ENCODE measurements at places on chromosomes 7 and 10. TPM values are rescaled to one million over a fixed set of nuclear protein-coding genes. Genes with fewer than 3 reads are reported as not detected.

Gene PTPRZ1
- polyA plus RNA-seq, result 5.5 TPM

Gene RAPGEF5
- 42.1 TPM for polyA plus RNA-seq

Gene KCP
- 12.1 TPM for polyA plus RNA-seq

Gene SAP25
- 0.82 TPM for polyA plus RNA-seq

Gene AOAH
- 2.9 TPM for polyA plus RNA-seq

Gene HOXA13
- 0.06 TPM for polyA plus RNA-seq

Gene CLEC2L
- polyA plus RNA-seq, result 0.82 TPM

Gene GPR37
- 1.5 TPM for polyA plus RNA-seq

Gene HNRNPA2B1
- 1,474 TPM for polyA plus RNA-seq

Gene INA
- 0.72 TPM for polyA plus RNA-seq

Gene CEP55
- 14.3 TPM for polyA plus RNA-seq

Measured in right renal cortex interstitium (tissue), 3 donors.